ENCODE measurements at places on chromosomes 16 and 17. TPM values are rescaled to one million over a fixed set of nuclear protein-coding genes. Genes with fewer than 3 reads are reported as not detected.

KRT14 gene
- total RNA-seq: not detected

CBLN1 gene
- total RNA-seq: 0.29 TPM

KRT33A gene
- total RNA-seq: not detected

KRT17 gene
- total RNA-seq: 5.9 TPM

FOXL1 gene
- 0.81 TPM for total RNA-seq

- DNase-seq: no peak
Observed at GRCh38 chr16:75695708-75696107, 5.6 kb downstream of the DUXB start.

GRCh38 chr16:77435272-77435820, 512 bp upstream of the ADAMTS18 start:
- no peak for DNase-seq

- no peak for DNase-seq
Observed at GRCh38 chr16:14241631-14242030, 170.5 kb downstream of the MRTFB start.

- DNase-seq: no peak
Observed at GRCh38 chr17:72724267-72724666, 368.2 kb downstream of the SLC39A11 start.

GRCh38 chr17:82655038-82655479, 6.8 kb upstream of the WDR45B start:
- no peak for DNase-seq

Measured in upper lobe of right lung (tissue), 1 donor.